ENCODE measurements at places on chromosomes 12 and 14. TPM values are rescaled to one million over a fixed set of nuclear protein-coding genes. Genes with fewer than 3 reads are reported as not detected.
A peak's percentile ranks its signal among the peaks of the same experiment; 100 is the strongest.

DNA sequence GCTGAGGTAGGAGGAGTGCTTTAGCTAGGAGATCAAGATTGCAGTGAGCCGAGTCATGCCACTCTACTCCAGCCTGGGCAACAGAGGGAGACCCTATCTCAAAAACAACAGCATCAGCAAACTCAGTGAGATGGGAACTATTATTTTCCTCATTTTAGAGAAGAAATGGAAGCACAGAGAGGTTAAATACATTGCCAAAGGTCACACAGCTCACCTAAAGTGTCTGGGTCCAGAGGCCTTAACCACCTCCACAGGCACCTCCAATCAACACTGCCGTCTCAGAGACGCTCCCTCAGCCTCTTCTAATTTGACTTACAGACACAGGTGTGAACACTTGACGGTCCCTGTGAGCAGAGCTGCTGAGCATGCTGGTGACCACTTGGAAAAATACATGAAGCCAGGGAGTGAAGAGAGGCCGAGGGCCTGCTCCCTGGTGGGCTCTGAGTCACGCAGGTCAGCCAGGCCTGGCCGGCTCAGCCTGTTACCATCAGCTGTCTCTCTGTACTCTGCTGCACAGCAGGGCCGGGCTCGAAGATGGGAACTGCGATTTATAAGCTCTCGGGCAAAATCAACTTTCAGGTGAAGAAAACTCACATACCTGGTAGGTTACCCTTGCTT is 77.5 kb upstream of the RASSF3 start:
- no peak for DNase-seq

GRCh38 chr14:52458721-52459085 is 93.6 kb downstream of the TXNDC16 start:
- no peak for DNase-seq

DNA sequence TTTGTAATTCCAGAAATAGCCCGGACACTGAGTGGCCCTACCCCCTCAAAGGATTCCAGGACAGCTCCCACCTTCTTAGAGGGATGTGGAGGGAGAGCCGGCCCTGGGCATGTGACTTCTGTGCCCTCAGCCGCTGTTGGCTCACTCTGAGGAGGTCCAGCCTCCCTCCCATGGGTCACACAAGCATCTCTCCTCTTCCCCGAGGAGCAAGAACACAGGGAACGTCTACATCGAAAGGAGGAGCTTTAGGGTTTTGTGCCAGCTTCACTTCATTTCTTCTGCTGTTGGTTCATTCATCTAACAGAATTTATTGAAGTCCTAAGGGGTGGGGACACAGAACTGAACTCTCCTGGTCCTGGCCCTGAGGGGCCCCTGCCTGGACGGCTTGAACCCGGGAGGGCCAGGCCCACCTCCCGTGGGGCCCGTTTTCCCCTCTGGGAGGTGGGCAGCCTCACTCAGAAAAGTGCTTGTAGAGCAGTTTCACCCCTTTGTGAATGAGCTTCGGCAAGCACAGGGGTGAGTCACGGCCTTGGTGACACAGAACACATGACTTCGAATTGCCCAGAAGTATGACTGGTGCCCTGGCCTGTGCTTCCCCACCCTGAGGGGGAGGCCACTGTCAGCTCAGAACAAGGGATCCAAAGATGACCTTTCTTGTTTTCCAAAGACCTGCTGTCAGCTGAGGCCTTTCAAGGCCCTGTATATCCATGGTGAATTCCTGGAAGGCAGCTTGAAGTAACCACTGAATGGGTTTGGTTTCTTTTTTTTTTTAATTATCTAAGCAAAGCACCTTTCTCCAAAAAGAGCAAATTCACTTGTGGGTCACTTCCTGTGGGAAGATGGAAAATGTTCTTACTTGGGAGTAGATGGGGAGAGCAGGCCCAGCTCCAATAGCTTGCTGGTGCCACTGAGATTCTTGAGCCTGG is 39.2 kb downstream of the NFKBIA start:
- DNase-seq: peak; percentile 54

DNA sequence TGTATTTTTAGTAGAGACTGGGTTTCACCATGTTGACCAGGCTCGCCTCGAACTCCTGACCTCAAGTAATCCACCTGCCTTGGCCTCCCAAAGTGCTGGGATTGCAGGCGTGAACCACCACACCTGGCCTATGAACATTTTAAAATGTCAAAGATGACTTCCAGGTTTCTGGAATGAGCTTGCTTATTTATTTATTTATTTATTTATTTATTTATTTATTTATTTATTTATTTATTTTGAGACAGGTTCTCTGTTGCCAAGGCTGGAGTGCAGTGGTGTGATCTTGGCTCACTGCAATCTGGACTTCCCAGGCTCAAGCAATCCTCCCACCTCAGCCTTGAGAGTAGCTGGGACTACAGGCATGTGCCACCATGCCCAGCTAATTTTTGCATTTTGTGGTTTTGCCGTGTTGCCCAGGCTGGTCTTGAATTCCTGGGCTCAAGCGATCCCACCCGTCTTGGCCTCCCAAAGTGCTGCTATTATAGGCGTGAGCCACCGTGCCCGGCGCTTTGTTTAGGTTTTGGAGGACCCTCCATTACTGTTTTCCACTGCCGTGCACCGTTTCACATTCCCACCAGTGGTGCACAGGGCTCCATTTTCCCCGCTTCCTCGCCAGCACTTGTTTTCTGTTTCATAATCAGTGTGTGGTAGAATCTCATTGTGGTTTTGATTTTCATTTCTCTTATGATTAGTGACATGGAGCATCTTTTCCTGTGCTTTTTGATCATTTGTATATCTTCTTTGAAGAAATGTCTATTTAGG is 6.4 kb upstream of the CFAP251 start:
- DNase-seq: no peak

DNA sequence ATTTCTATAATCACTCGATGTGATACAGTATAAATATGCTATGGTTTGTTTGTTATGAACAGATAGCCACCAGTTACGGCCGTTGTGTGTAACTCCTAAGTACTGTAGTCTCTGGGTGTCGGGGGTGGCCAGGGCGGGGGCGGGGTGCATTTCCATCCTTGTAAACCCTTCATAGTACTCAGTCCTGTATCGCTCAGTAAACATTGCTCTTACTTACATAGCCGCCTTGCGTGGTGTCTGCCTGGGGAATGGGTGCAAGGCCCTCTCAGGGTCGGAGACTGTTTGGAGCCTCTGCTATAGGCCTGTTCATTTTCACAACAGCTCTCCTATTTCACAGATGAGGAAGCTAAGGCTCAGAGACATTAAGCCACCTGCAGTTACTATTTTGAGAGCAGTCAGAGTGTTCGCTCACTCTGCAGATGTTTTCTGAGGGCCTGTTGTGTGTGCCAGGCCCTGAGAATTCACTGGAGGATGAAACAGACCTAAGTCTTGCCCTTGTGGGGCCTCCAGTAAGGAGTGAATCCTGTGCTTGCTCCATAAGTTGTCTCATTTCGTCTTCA is 42.5 kb downstream of the JDP2 start:
- no peak for DNase-seq

DNA sequence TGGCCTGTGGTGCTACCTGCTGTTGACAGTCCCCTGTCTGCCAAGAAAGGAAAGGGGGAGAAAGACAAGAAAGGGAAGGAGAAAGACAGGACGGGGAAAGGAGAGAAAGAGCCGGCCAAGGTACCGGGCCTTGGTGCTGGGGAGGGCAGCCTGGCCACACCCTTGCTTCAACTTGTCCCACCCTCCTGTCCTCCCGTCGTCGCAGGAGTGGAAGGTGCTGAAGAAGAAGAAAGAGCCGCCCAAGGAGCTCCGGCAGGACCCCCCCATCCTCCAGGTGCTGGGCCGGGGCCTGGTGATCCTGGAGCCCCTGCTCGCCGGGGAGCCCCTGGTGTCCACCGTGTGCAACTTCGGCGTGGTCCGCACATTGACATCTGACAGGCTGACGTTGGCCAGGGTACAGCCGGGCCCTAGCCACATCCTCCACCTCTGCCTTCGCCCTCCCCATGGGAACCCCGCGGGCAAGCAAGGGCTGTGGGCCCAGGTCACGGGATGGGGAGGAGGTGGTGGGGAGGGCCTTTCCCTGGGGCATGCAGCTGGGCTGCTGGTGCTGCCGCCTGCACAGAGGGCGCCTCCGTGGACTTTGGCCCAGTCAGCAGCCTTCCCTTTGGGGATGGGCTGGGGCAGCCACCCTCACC is 2.9 kb upstream of the B3GNT4 start:
- DNase-seq: no peak

DNA sequence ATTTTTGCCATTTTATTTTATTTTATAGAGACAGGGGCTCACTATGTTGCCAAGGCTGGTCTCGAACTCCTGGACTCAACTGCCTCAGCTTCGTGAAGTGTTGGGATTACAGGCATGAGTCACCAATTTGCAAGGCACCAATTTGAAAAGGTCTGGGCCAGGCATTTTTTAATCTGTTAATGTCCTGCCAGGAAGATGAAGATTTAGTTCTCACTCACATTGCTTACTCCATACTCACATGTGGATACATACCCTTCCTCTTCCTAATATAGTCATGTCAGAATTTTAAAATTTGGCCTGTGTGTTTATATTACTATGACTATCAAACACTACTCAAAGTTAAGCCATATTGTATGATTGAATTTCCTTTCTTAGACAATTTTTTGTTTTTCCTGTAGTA is 15.3 kb upstream of the EML1 start:
- DNase-seq: no peak

- DNase-seq: no peak
Observed at GRCh38 chr14:33350366-33350990, 411.8 kb downstream of the NPAS3 start.

GRCh38 chr12:71555191-71555590 is 108.5 kb downstream of the ZFC3H1 start:
- DNase-seq: no peak

GRCh38 chr14:33967138-33967537 is 16.3 kb upstream of the EGLN3 start:
- DNase-seq: no peak

DNA sequence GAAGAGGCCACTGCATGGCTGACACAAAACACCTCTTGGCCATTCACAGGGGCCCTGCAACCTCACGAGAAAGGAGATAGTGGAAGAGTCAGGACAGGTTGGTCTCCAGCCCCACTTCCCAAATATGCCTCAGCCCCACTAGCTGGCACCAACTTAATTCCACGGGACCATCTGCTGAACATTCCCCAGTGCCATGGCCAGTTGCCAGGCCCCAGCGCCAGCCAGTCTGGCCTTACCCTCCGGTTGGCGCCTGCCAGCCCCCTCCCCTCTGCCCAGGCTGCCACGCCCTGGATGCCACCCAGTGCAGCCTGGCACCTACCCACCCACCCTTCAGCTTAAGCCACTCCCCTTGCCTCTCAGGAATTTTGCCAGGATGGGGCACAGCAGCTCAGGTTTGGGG is 21.2 kb upstream of the HSPB8 start:
- DNase-seq: no peak

Gene CCDC177
- total RNA-seq: not detected

Gene RNASE2
- not detected for total RNA-seq

Gene KRT82
- total RNA-seq: not detected

Gene MIPOL1
- total RNA-seq: not detected

Gene CTSG
- total RNA-seq: not detected

Gene RBP5
- not detected for total RNA-seq

Gene KRT75
- total RNA-seq: not detected
